Epithelial cell of proximal tubule (primary cell): ENCODE measurements at places on chromosomes 5 and 9. TPM values are rescaled to one million over a fixed set of nuclear protein-coding genes. Genes with fewer than 3 reads are reported as not detected.
A peak's percentile ranks its signal among the peaks of the same experiment; 100 is the strongest.

MEGF10 gene
- total RNA-seq = 0.29 and 0.52 TPM in 2 replicates

IL33 gene
- 1.3 TPM in 1 of 2 replicates, not detected in the other for total RNA-seq

FOXD4L5 gene
- not detected in 2 replicates for total RNA-seq

CARTPT gene
- not detected in 2 replicates for total RNA-seq

PTPA gene
- total RNA-seq = 184 and 220 TPM in 2 replicates

FOXD4L3 gene
- not detected in 2 replicates for total RNA-seq

FANCG gene
- 47.3 and 60.3 TPM in 2 replicates for total RNA-seq

GRCh38 chr5:1336749-1337488, 8.0 kb downstream of the CLPTM1L start:
- no peak for DNase-seq

DNA sequence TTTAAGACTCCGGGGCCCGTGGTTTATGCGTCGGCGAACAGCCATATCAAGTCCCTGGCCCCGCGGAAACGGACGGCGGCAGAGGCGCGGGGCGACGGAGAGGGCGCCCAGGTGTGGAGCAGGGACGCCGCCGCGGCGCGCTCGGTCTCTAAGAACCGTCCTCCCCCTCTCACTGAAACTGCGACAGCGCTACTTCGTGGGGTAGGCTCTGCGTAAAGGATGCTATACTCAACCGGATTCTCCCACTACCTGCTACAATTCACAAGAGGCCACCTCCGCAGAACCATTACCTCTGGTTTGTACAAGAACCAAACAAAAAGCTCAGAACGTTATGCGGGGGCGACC, 404 bp downstream of the MRNIP start:
- DNase-seq = no peak

GRCh38 chr9:94167376-94167890, 83.2 kb downstream of the PTPDC1 start:
- DNase-seq = no peak

DNA sequence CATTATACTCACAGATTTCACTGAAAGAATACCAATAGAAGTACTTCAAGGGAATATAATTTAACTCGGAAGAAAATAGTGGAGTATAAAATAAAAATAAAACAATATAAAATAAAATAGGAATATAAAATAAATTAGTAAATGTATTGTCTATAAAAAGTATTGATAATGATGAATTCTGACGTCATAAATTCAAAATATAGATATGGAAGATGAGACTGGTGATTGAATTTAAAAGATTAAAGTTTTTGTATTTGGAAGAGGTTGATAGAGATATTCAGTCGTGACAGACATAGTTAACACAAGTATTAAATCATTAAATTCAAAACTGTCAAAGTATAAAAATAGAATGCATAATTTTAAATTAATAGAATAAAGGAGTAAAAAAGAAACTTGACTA, 964.9 kb upstream of the C9orf72 start:
- DNase-seq = no peak

GRCh38 chr9:38720083-38720745, at the start of gene FAM240B:
Gene FAM240B (minus strand): TSS chr9:38720133. CDS start chr9:38703999, 16,134 bp downstream.
- peak; percentile 52 for DNase-seq

GRCh38 chr9:134617836-134618162, 23.8 kb upstream of the COL5A1 start:
- DNase-seq = no peak

DNA sequence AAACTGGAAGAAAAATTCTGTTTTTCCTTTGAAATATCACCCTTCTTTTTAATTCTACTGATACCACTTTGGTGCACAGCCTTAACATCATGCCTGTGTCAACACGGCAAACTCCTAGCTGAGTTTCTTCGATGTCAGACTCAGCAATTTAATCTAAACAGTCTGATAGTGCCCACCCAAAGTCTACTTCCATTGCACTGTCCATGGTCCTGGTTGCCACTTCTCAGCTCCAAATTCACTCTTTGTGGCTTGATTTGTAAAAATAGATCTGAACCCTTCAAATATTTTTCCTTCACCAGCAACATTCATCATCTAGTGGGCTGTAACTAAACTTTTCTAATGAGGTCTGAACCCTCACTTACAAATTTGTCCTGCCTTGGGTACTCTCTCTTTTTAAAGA, 107.8 kb downstream of the NUDT12 start:
- no peak for DNase-seq

- DNase-seq = no peak
Observed at GRCh38 chr5:76537073-76537543, 86.1 kb downstream of the F2RL2 start.

GRCh38 chr9:3290231-3290840, 235.5 kb downstream of the RFX3 start:
- no peak for DNase-seq

GRCh38 chr5:136141561-136141960, 8.9 kb downstream of the SMAD5 start:
- no peak for DNase-seq

GRCh38 chr5:132473019-132473531, 17.5 kb downstream of the IRF1 start:
- DNase-seq = no peak

DNA sequence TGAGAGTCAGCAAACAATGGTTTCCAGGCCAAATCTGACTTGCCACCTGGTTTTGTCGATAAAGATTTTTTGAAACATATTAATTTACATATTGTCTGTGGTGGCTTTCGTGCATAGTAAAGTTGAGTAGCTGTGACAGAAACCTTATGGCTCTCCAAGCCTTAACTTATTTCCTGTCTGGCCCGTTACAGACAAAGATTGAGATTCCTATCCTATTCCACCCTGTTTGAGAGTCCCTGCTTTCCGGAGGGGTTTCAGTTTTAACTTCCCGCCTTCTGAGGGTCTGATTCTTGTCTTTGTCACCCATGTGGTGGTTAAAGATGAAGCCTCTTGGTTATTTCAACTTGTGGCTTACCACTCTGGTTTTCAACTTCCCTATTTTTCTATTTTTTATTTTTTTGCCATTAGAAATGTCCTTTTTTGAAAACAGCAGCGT, 11.4 kb downstream of the OTULIN start:
- no peak for DNase-seq

DNA sequence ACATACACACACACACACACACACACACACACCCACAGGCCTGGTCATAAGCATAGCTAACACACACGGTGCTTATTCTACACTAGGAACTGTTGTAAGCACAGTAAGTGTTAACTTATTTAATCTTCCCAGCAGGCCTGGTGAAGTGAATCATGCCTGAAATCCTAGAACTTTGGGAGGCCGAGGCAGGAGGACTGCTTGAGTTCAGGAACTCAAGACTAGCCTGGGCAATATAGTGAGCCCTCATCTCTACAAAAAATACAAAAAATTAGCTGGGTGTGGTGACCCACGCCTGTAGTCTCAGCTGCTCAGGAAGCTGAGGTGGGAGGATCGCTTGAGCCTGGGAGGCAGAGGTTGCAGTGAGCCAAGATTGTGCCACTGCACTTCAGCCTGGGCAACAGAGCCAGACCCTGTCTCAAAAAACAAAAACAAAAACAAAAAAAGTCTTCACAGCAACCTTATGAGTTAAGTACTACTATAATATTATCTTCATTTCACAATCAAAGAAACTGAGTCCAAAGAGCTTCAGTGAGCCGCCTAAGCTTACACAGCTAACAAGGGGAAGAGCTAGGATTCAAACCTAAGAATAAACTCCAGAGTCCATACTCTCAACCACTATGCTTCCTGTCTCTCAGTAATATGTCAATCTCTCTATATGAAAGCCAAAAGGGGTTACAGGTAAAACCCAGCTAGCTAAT, 2.3 kb downstream of the MEGF9 start:
- no peak for DNase-seq

GRCh38 chr9:127177665-127178265, 55.3 kb upstream of the ANGPTL2 start:
- no peak for DNase-seq
